Renal pelvis (tissue), 12 donors: ENCODE measurements at places on chromosomes 4 and X. TPM values are rescaled to one million over a fixed set of nuclear protein-coding genes. Genes with fewer than 3 reads are reported as not detected.

PNMA5 gene
- 0.36 TPM for polyA plus RNA-seq

SPON2 gene
- 14.7 TPM for polyA plus RNA-seq

GSPT2 gene
- 19.7 TPM for polyA plus RNA-seq

TACR3 gene
- polyA plus RNA-seq = 2.3 TPM

FGF2 gene
- 8.0 TPM for polyA plus RNA-seq

POU3F4 gene
- 10.4 TPM for polyA plus RNA-seq

BST1 gene
- polyA plus RNA-seq = 15.6 TPM

AFM gene
- 15.1 TPM for polyA plus RNA-seq

UGT2B11 gene
- 5.1 TPM for polyA plus RNA-seq

CXCL8 gene
- not detected for polyA plus RNA-seq

HSD17B13 gene
- 0.48 TPM for polyA plus RNA-seq

MAGEB18 gene
- not detected for polyA plus RNA-seq

FAT1 gene
- 305 TPM for polyA plus RNA-seq

ADGRG2 gene
- 15.5 TPM for polyA plus RNA-seq

AREG gene
- 0.07 TPM for polyA plus RNA-seq

CXCL3 gene
- polyA plus RNA-seq = not detected

HTR2C gene
- 0.98 TPM for polyA plus RNA-seq

RHOXF1 gene
- polyA plus RNA-seq = 0.19 TPM

CACNA1F gene
- polyA plus RNA-seq = 0.11 TPM

CXCL6 gene
- not detected for polyA plus RNA-seq

RRH gene
- polyA plus RNA-seq = 0.51 TPM

TEX11 gene
- not detected for polyA plus RNA-seq

FGFR3 gene
- 106 TPM for polyA plus RNA-seq

CTSO gene
- polyA plus RNA-seq = 42.0 TPM

LPAR4 gene
- 14.6 TPM for polyA plus RNA-seq

ATP1B4 gene
- 0.19 TPM for polyA plus RNA-seq

PAGE2B gene
- not detected for polyA plus RNA-seq

NHS gene
- 26.8 TPM for polyA plus RNA-seq

MAGEA2B gene
- polyA plus RNA-seq = not detected

PAGE2 gene
- polyA plus RNA-seq = not detected

KLHL5 gene
- 37.4 TPM for polyA plus RNA-seq

VCX2 gene
- polyA plus RNA-seq = not detected

AP1S2 gene
- 49.5 TPM for polyA plus RNA-seq

NEIL3 gene
- 4.2 TPM for polyA plus RNA-seq

CSN2 gene
- not detected for polyA plus RNA-seq

PNCK gene
- polyA plus RNA-seq = 8.3 TPM

TMEM271 gene
- not detected for polyA plus RNA-seq

LGI2 gene
- polyA plus RNA-seq = 34.3 TPM

EXOC1L gene
- not detected for polyA plus RNA-seq

PPID gene
- 59.6 TPM for polyA plus RNA-seq

STPG2 gene
- 0.36 TPM for polyA plus RNA-seq

LNX1 gene
- 14.4 TPM for polyA plus RNA-seq
